ENCODE measurements at places on chromosomes 2 and 18.

DNA sequence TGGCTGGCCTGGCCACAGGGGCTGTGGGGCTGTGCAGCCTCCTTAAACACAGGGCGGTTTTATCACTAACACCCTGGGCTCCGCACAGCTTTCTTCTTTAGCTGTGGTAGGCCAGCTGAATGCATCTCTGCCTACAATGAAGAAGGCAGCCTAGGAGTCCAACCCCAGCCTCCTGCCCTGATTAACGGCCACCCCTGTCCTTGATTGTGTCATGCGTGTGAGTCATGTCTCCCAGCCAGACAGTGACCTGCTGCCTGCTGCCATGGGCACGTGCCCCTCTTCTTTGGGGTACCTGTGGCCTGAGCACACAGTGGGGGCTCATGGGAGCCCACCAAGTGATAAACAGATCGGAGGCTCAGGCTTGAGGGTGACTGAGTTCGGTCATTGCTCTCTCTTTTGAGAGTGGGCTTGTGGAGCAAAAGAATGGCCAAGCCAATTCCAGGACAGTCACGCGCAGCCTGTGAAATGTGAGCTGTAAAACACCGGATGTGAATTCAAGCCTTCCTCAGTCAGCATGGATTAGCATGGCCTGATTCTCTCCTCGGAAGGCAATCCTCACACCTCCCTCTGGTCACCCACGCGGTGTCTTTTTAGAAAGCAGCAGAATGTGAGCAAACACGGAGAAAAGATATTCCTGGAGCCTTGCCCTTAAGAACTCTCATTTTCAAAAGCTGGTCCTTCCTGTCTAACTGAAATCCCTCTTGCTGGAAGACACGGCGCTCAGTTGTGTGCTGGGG is 144.1 kb downstream of the CELF4 start:
- DNase-seq: no peak

DNA sequence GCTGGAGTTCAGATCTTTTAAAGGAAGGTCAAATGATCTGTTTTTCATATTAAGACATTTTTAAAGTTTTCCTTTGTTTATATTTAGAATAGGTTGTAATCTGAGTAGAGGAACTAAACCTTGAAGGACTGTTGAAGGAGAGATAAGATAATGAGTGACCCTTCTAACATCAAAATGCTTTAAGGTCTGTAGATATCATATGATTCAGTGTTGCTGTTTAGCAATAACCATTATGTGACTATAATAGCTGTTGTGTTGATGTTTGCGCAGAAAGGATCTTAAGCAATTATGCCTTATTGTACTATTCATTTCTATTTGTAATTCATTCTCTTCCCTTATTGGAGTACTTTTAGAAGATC is 60.0 kb downstream of the SLC16A14 start:
- no peak for DNase-seq

- no peak for DNase-seq
These were observed 134.8 kb downstream of the SLC8A1 start for GRCh38 chr2:40317046-40317445.

DNA sequence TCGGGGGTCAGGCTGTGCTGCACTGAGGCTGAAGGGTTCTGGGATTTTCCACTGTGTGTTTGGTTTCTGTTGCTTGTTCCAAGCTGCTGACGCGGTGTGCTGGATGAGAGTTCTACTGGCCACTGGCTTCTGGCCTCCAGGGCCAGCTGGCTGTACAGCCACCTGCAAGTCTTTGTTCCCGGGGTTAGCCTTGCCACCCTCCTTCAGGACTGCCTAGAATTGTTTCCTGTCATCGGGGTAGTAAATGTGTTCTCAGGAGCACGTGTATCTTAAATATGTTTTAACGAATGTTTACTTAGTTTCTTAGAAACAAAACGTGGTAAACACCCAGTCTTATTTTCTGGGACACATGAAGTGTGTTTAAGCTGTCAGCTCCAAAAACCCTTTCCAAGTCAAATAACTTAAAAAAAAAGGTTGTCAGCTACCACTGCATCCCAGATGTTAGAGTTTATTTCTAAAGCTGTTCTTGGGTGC is 231.2 kb downstream of the AGAP1 start:
- no peak for DNase-seq

- no peak for DNase-seq
These were observed 66.6 kb downstream of the CELF4 start for GRCh38 chr18:37499044-37499443.

GRCh38 chr2:204967199-204967960 is 422.1 kb downstream of the PARD3B start:
- no peak for DNase-seq

DNA sequence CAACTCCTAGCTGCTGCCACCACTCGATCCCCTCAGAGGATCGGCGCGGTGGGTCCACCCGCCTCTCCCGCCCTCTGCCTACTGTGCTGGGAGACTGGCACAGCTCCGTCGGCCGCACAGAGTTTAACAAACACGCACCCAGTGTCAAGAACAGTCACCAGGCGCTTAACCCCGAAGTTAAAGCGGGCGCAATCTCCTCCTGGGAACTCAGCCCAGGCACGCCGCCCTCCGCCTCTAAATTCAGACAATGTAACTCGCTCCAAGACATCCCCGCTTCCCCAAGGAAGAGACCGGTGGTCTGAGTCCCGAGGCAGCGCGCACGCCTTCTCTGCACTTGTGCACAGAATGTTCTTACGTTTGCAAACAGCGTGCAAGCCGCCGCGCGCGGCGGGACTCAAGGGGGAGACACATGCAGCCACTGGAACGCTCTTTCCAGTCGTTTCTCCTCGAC is 533 bp downstream of the CXCR4 start:
- DNase-seq: peak; percentile 54

DNA sequence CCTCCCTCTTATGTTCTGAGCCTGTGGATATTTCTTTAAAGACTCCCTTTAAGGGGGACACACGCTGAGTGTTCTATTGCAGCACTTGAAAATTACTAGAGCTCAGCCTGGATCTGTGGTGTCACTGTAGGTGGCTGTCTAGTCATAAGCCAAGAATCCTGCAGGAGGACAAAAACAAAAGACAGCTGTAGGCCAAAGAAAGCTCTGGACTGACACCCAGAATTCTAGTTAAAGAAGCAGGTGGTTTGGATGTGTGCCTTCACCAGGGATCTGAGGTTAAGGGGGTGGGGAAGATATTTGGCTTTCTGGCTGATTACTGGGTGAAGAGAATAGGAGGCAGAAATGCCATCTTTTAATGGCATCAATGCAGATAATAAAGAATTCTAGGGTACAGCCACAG is 842.5 kb upstream of the NXPH2 start:
- DNase-seq: no peak

GRCh38 chr2:170917219-170917913 is 11.7 kb upstream of the GORASP2 start:
- DNase-seq: no peak

- no peak for DNase-seq
These were observed 41.1 kb upstream of the C1GALT1C1L start for GRCh38 chr2:43717322-43717721.

DNA sequence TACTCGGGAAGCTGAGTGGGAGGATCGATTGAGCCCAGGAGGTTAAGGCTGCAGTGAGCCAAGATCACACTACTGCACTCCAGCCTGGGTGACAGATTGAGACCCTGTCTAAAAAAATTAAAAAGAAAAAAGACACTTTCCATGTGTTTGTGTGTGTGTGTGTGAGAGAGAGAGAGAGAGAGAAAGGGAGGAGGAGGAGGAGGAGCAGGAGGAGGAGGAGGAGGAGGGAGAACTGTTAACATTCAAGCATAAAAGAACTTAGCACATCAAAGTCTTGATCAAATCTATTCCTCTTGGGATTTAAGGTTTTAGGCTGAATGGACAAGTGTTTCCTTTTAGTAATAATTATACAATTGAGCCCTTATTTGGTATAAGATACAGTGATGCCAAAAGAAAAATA is 75.5 kb downstream of the SPOPL start:
- no peak for DNase-seq

DNA sequence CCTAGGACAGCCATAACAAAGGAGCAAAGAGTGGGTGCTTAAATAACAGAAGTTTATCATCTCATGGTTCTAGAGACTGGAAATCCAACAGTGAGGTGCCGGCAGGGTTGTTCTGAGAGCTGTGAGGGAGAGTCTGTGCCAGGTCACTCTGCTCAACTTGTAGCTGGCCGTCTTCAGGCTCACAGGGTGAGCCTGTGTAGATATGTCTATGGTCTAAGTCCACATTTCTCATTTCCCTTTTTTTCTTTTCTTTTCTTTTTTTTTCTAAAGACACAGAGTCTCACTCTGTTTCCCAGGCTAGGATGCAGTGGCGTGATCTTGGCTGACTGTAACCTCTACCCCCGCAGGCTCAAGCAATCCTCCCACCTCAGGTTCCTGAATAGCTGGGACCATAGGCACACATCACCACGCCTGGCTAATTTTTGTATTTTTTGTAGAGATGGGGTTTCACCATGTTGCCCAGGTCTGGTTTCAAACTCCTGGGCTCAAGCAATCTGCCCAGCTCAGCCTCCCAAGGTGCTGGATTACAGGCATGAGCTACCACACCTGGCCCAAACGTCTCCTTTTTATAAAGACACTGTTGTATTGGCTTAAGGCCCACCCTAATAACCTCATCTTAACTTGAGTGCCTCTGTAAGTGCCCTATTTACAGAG is 142.2 kb downstream of the SP3 start:
- no peak for DNase-seq

GRCh38 chr2:211981451-211981850 is 557.2 kb downstream of the ERBB4 start:
- DNase-seq: no peak

GRCh38 chr2:42879121-42879705 is 86.8 kb upstream of the HAAO start:
- DNase-seq: no peak

DNA sequence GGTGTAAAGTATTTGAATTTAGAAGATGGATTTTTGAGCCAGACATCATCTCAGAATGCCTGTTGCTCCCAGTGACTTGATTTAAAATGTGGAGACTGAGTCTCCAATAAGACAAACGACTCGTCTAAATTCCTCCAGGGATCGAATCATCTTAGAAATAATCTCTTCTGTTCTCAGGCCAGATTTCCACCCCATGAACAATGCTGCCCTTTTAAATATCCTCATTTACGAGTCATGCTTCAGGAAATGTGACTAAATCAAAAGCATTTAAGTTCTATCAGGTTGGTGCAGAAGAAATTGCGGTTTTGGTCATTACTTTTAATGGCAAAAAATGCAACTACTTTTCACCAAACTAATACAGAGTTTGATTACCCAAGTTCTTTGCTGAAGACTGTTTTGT is 684.6 kb upstream of the SOX11 start:
- no peak for DNase-seq

- DNase-seq: peak; percentile 39
These were observed 52.0 kb upstream of the NFATC1 start for GRCh38 chr18:79343567-79344207.

GRCh38 chr2:58865436-58865835 is 624.3 kb upstream of the FANCL start:
- peak; percentile 76 for DNase-seq

DNA sequence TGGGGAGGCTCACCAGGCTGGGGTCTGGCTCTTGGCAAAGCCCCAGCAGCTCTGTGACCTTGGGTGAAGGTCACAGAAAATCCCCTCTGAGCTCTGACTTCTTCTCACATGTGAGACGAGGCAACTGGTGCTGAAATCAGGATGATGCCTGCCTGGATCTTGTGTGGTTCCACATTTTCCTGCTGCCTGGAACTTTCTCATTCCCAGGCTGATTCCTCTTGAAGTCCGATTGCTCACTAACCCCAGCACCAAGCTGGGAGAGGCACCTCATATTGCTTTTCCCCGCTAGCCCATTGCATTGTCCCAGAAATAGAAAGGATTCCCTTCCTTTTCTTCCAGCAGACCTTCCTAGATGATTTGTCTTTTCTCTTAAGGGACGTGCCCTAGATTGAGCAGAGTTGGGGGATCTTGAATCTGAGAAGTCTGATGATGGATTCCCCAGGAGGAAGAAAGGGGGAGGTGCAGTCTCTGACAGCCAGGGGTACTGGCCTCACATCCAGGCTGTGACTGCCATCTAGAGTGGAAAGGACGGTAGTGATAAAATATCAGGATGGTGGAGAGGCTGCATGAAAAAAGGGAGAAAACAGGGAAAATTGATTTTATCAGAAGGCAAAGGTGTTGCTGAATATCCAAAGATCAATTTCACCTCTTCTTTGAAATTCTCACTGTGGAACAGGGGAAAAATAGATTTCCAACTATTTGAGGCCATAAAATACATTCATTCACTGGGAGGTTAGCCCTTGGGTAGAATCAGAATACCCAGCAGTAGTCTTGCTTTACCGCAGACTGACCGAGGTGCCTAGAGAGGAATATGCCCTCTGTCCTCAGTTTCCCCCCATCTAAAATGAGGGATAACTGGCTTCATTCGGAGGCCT is 96.3 kb downstream of the FAM210A start:
- peak; percentile 47 for DNase-seq

GRCh38 chr2:211371465-211371864 is 815.1 kb downstream of the CPS1 start:
- DNase-seq: no peak

GRCh38 chr2:99726691-99727090 is 236.9 kb upstream of the REV1 start:
- DNase-seq: no peak

DNA sequence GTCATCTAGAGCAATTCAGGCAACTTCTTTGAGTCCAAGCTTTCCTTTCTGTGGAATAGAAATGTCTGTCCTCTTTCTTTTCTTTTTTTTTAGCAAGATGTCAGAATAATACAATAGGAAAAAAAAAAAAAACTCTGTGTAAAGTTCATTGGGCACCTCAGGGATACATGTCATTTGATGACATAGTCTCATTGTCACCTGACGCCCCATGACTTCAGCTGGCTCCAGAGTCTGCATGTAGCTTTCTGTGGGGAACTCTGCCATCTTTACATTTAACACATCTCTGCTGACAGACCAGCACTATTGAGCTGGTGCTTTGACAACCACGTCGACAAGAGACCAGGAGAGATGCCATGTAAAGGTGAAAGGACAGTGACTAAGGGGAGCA is 172.5 kb upstream of the KLF7 start:
- DNase-seq: no peak

DNA sequence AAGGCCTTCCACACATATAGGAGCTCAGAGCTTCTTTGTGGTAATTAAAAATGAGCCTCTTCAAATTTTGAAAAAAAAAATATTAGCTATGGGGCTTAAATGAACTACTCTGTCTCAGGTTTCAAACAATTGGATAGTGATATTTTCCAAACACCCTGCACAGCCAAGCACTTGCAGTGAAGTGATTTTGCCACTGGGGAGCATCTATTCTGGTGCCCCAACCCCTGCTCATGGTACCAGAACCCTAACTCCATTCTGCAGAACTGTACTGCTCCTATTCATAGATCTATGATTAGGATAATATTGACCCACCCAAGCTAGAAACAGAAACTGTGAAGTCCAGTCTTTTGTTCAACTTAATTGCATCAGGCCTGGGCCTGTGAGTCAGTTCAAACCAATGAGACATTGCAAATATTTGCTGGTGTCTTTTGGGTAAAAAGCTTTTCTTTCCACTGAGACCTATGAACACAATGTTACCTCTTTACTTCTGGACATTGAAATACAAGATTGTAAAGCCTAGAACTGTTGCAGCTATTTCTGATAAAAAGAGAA is 324.0 kb downstream of the GALNT13 start:
- no peak for DNase-seq
